ENCODE measurements at places on chromosomes 6 and 20.

- no peak for DNase-seq
Observed at GRCh38 chr20:39813190-39813829, 851.2 kb downstream of the DHX35 start.

GRCh38 chr20:18504479-18505060, 3.2 kb upstream of the SEC23B start:
- no peak for DNase-seq

DNA sequence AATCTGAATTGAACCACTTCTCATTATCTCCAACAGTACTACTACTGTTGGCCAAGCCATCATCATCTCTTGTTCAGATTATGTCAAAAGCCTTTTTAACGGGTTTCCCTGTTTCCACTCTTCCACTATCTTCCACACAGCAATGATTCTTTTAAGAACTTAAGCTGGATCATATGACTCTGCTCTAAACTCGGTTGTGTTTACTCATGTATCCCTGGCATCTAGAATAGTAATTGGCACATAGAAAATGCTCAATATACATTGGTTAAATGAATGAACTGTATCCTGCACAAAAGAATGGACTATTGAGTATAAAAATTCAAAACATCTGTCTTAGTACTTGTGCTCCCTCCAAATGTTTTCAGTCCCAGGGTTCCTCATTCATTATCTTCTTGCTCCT, 2.8 kb upstream of the COX7A2 start:
- no peak for DNase-seq

DNA sequence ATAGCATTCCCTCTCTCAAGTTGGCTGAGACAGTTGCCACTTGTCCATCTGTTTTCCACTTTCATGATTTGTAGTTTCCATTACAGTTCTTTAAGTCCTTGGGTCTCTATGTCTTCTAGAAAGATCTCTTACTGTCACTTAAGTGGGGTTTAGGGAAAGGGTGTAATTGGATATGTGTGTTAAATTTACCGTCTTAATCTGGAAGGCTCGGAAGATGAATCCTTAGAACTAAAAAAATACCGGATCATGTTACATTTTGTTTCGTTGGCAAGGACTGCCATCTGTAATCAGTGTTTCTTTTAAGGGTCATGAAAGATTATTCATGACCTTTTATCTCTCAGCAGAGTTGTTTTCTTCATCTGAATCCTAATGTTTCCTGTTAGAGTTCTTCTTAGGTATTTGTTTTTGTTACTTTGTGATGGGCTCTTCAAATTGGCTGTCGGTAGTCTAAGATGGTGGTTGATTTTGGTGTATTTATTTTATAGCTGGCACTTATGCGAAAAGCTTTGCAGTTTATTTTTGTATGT, 21.8 kb upstream of the BTBD3 start:
- DNase-seq, result no peak

DNA sequence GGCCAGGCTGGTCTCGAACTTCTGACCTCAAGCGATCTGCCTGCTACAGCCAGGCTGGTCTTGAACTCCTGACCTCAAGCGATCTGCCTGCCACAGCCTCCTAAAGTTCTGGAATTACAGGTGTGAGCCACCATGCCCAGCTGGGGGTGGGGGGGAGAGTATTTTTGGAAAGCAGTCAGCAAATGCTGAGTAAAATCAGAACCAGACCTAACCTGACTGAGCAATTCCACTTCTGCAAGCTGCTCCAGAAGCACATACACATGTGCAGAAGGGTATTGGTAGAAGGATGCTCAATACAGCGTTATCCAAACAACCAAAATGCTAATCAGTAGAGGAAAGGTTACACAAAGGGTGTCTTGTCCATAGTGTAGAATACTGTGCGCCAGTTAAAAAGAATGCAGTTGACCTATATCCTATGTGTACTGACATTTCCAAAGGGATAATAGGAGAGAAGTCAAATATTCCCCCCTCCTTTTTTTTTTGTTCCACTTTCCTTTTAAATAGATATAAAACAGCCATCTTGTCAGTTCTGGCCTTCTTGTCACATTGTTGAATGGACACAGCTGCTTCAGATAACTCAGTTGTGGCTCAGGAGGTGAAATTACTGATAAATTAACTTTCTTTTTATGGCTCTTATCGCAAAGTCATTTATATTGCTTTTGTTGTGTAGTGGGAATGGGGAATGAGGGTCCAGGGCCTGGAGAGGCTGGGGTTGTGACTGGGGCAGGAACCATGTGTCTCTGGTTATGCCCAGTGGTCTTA, 74.6 kb downstream of the DTD1 start:
- DNase-seq, result no peak

DNA sequence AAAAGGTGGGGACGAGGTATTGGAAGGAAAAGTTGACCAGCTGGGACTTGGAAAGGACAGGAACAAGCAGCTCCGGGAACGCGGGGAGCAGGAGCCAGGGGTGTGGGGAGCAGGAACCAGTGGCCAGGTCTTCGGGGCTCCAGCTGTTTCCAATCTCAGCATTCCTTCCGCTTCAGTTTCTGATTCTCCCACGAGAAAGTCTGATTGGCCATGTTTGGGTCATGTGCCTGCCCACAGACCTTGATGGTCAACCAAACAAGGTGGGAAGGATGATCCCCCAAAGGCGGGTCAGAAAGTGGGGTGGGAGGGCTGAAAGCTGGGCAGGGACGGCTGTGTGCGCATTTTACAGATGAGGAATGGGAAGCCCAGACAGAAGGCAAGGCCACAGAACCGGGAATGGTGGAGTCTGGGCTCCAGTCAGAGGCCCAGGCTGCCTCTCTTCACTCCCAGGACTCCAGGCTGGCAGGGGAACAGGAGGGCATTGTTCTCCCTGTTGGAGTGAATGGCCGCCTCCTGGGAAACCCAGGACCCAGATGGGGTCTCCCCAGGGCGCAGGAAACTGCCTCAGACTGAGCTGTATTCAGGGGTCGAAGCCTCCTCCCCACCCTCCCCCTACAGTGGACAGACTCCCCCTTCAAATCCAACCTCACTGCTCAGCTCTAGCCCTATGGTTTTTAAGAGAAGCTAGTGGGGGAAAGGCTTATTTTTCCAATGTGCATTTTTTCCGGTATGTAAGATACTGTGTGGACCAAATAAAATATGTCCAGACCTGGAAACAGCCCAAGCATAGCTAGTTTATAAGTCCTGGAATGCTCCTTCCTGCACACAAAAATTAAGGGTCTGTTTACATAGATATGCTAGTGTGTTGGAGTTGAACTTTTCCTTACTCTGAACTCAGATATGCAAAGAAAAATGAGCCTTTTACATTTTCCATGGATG, 12.2 kb upstream of the PTGIS start:
- no peak for DNase-seq

- DNase-seq, result no peak
Observed at GRCh38 chr6:93567164-93567563, 147.8 kb upstream of the EPHA7 start.

- no peak for DNase-seq
Observed at GRCh38 chr6:15402406-15403045, 156.7 kb downstream of the JARID2 start.

DNA sequence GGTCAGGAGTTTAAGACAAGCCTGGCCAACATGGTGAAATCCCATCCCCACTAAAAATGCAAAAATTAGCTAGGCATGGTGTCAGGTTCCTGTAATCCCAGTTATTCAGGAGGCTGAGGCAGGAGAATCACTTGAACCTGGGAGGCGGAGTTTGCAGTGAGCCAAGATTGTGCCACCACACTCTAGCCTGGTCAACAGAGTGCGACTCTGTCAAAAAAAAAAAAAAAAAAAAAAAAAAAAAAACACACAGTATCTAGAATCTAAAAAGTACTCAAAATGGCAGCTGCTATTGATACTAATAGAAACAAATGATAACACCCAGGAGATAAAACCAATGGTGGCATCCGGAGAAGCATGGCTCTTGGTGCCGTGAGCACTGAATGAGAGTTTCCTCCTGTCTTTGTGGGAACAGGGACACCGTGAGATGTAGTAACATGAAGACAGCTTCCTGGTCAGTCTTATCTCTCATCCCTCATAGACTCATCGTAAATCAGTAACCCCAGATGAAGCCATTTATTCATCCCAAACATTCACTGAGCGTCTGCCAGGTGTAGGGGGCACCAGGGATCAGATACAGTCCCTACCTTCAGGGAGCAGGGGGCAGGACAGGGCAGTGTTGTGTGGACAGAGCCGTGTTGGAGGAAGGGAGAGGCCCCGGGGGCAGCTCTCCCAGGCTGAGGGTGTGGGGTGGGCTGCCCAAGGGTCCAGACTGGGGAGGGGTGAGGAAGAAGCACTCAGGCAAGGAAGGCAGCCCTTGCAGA, 66.1 kb downstream of the SYNJ2 start:
- no peak for DNase-seq

GRCh38 chr20:51237791-51238190, 214.9 kb upstream of the KCNG1 start:
- DNase-seq, result no peak

GRCh38 chr20:32021091-32021490, 10.9 kb downstream of the CCM2L start:
- DNase-seq, result no peak

DNA sequence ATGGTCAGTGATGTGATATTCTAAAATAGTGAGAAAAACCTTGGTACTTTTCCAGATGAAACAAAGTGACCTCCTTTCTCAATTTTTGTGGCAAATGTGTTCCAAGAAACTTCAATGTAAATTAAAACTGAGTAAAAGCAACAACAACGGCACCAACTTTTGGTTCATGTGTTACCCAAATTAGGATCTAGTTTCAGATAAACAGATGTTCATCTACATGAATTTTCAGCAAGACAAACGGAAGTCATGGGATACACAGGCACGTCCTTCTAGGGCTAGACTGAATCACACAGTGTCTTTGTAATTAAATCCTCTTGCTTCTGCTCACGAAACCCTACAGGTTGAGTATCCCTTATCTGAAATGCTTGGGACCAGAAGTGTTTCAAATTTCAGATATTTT, 915.2 kb downstream of the TFAP2A start:
- no peak for DNase-seq

Measured in stimulated activated CD4-positive, alpha-beta T cell treated with anti-CD3 and anti-CD28 coated beads, Interleukin-12 subunit alpha, Interleukin-12 subunit beta, amount 100 ng/mL, for 4 hours (primary cell).